Epithelial cell of prostate (primary cell): ENCODE measurements at places on chromosomes 12 and 14.

DNA sequence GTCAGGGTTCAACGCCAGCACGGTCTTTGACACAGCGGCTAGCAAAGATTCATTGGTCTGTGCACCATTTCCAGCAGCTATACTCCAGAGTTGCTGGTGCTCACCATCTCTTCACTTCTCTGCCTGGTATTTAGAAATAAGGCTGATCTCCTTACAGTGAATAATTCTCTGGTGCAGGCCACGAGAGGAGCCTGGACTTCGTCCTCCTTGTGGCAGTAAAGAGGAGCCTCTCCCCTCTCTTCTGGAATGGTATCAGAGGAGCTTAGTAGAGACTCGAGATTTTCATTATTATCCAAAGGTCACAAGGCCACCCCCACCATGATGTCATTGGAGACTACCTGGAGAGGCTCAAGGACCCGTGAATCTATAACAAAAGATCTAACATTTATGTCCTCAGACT lies 30.8 kb upstream of the BCL2L14 start:
- DNase-seq, result no peak

DNA sequence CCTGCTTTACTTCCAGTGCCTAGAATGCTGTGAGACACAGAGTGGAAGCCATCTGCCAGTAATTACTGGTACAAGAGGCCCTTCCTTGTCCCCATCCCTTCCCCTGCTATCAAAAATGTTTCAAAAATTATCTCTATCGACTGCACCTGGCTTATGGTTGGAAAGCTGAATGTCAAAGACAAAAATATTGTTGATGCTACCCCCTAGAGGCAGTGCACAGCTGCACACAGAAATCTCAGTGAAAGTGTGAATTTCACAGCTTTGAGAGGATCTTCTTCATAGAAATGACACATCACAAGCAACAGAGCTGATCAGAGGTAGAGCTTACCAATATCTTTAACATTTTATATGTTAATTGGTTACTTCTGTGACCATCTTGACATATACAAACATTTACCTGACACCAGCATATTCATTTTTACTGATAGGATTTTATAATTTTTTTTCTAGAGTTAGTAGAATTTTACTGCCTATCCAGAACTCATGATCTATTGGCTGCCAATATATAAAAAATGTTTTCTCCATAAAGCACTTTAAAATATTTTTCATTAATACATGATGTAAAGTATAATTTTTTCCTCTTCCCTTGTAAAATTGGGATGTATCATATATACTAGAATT lies 138.0 kb downstream of the AACS start:
- no peak for DNase-seq

DNA sequence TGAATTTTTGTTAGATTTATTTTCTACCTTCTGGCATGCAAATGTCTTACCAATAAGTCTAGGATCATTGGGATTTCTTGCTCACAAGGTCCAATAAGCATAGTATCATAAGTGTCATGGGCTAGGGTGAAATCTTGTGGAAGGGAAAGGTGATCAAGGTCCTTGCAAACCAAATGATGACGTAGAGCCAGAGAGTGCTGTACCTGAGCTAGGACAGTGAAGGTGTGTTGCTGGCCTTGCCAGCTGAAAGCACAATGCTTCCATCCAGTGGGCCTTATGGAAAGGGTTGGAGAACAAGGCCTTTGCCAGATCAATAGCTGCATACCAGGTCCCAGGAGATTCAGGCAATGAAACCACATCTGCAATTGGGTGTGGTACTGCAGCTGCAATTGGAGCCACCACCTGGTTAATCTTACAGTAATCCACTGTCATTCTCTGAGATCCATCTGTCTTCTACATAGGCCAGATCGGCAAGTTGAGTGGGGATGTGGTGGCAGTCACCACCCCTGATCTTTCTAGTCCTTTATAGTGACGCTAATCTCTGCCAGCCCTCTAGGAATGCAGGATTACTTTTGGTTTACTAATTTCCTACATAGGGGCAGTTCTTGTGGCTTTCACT lies 208.9 kb upstream of the MYL2 start:
- DNase-seq, result no peak

DNA sequence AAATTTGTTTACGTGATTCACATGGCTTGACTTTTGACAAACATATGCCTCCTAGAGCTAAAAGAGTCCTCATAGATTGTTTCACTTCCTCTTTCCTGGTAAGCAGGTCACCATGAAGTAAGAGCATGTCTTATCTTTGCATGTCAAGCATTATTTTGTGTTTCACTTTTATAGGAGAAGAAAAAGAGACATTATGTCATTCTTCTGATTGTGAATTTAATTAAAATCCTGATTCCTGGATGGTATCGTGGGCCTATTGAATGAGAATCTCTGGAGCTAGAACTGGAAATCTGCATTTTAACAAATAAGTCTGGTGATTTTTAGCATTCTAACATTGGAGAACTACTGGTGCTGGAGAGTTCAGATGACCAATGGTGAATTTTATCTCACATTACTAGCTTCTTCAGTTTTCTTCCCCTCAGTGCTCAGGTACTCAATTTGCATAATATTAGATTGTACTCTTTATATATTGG lies 218.6 kb upstream of the ATP2B1 start:
- no peak for DNase-seq

GRCh38 chr12:80415466-80415865 lies 28.6 kb upstream of the PTPRQ start:
- no peak for DNase-seq

- DNase-seq, result no peak
Measured at GRCh38 chr14:60241091-60241490, 7.9 kb upstream of the PPM1A start.

DNA sequence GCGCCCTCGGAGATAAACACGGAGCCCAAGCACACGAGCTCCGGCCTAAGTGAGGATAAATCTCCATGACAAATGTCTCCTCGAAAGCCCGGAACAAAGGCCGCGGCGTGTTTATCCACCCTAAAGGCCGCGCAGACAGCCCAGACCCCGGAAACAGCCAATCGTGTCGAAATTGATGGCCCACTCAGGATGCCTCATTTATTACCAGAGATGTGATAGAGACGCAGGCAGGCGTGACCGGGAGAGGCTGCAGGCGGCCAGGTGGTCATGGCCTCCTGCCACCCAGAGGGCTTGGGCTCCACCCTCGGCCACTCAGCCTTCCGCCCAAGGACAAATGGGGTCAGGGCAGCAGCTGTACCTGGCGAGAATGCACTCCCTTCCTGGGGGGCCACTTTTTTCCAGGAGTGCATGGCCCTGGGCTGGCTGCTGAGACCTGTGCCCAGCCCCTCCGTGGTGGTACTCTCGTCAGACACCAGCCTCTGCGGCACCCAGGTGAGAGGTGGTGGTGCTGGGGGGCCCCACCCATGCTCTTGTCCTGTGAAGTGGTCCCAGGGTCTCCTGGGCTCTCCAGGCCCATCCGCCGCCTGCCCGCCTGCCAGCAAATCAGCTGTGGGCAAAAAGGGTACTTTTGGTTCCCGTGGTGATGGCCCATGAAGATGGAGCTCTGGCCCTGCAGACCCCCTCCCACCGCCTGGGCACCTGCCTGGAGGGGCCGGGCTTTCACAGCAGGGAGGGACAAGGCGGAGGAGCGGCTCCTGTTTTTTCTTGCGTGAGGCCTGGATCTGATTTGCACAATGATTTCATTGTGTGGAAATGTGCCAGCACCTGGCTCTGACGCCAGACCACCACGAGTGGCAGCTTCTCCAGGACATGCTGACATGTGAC lies 211.5 kb upstream of the C14orf180 start:
- DNase-seq, result no peak

DNA sequence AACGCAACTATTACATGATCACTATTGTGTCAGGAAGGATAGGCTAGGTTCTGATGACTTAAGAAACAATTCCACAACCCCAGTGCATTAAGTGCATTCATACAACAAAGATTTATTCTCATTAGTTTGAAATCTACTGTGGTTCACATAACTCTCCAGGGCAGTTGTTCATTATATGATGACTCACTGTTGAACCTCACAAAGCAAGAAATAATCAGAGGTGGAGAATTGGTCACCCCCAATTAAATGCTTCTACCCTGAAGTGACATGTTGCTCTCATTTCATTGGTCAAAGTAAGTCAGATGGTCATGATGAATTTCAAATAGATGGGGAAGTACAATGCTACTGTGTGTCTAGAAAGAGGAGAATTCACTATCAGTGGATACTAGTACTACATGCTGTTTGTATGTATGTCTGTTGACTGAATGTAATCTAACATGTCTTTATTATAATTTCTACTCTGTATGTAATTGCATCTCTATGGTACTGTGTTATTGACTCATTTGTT lies 6.1 kb upstream of the HELB start:
- peak; percentile 24 for DNase-seq

- no peak for DNase-seq
Measured at GRCh38 chr14:104107611-104108569, 22.4 kb downstream of the ASPG start.
